Kidney tubule cell (primary cell): ENCODE measurements at places on chromosomes 4 and X.

GRCh38 chr4:3480528-3481112 is 17.5 kb downstream of the DOK7 start:
- DNase-seq: peak; percentile 80

- DNase-seq: no peak
Measured at GRCh38 chr4:141074098-141074878, 59.0 kb downstream of the RNF150 start.

DNA sequence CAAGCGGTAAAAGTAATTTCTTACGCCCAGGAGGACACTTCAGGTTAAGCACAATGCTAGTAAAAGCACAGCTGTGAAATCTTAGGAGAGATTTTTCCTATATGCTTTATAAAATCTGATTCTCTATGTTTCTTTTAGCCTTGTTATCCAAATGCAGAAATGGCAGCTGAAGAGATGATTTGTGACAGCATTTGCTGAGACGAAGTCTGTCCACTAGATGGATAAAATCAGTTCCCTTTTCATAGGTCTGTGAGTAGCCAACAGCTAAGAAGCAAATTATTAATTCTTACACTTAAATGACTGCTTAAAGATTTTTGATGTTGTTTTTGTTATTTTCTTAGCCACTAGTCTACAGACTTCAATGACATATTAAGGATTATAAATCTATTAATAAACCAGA is 5.3 kb downstream of the GPM6A start:
- no peak for DNase-seq

- DNase-seq: no peak
Measured at GRCh38 chr4:43778187-43778915, 670.3 kb downstream of the KCTD8 start.

DNA sequence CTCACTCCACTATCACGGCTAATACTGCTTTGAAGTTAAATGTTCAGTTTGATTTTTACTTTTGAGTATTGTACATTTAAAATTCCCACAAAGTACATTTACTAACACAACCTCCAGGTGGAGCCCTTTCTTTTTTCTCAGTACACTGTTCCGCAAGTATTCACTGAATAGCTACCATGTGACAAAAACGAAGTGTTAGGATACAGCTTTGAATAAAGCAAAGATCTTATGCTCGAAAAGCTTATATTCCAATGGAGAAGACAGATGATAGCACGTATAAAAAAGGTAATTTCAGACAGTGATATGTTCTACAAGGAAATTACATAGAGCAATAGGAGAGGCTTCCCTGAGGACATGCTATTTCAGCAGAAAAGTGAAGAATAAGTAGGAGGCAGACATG is 60.7 kb upstream of the ABCG2 start:
- DNase-seq: peak; percentile 61

DNA sequence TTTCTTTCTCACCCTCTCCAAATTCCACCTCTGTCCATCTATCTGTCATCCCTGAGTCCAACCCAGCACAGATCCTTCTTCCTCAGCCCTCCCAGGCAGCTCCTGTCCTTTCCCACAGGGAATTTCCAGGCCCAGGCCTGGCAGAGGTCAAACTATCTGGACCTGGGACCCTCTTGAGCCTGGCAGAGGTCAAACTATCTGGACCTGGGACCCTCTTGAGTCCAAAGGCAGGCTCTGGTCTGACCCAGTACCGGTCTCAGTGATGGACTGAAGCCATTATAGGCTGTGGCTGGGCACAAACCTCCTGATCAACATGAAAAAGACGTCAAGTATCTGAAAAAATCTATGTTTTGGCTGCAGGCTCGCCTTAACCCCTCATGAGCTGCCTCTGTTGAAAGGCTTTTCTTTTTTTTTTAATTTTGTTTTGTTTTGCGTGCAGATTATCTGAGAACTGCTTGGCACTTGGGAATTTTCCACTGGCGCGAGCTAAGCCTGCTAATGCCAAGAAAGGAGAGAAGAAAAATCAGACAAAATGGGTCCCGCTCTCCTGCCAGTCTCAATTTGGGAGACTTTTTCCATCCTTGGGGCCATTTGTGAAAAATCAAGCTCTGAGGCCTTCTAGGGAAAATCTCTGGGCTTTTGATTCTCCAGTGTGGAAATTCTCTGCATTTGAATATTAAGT is 31.2 kb downstream of the MSX1 start:
- DNase-seq: no peak

DNA sequence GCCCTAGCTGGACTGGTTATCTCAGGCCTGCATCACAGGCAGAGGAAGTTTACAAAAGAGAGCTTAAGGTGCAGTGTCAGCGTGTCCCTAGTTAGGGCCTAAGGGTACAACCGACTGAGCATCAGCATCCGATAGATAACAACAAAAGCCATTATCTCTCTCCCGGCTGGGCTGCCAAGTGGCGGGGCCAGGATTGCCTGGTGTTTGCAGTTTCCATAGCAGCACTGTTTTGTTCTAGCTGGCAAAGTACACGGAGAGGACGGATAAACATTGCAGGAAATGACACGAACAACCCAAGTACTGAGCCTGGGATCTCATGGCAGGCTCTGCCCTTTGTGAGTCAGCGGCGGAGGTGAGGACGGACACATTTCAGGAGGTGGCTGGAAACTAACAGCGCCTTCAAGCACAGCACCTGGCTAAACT is 104.7 kb upstream of the NOCT start:
- DNase-seq: peak; percentile 90

DNA sequence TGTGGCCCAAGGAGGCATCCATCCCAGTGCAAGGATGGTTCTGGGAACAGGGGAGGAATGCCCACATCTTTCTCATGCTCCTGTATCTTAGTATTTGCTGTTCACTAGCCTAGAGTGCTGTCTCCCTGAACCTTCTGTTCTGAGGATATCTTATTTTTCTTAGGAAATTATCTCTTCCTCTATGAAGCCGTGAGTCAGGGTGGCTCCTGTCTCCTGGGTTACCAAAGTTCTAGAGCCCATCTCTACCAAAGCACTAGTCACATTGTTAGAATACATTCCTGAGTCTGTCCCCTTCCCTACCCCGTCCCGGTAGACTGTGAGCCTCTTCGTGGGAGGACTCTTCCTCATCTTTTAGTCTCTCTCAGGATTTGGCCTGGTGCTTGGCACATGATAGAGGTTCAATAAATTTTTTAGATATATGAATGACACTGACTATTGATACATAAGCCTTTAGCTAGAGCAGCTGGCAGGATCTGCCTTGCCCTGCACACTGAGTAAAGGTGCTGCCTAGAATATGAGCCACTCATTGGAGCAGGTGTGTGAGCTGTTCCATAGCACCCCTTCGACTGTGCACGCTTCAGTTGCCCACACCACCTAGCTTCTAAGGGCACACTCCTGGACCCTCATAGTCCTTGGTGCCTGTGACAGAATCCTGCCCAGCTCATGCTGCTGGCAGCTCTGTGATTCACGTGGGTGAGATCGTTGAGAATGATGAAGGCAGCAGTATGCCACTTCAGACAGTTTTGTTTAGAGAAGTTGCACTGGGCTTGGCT is 13.3 kb downstream of the CXCR3 start:
- DNase-seq: no peak

- peak; percentile 52 for DNase-seq
Measured at GRCh38 chrX:26100421-26100920, 37.7 kb upstream of the MAGEB18 start.

DNA sequence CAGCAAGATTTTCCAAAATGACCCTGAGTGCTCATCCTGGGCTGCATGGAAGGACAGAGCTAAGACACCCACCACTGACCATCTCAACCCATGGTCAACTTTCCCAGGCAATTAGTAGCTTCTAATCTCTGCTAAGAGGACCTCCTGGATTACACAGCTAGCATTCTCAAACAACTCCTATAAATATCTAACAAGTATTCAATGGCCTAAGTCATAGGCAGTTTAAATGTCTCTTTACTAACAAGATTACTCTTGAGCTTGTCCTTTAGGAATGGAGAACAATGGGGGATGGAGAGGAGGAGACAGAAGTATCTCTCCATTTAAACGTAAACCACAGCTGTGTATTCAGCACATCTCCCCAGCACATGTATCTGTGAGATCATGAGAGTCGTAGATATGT is 118.1 kb downstream of the WDFY3 start:
- no peak for DNase-seq

DNA sequence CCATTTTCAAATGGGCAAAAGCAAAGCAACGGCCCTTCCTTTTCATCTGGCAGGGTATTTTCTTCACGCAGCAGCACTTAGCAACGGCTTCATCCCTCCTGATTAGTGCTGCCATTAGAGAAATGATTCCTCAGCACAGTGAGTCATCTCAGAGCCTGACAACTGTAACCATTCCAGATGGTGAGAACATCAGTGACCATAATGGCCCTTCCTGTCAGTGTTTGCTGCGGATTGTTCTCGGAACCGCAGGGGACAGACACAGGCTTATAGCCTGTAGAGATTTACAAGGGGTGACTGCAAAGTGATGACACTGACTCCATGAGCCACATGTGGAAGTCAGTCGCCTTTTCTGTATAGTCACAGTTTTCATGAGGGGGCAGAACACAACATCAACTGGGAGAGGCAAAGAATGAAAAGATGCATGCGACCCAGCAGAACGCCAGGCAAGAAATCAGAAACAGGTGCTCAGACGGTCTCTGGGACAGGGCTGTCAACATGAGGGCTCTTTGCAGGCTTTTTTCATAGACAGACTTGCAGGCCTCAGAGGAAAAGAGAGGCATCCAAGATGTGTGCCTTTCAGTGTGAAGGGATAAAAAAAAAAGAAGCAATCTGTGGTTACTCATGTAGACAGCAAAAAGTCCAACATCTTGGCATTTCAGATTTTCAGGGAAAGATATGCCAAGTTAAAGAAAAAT is 69.9 kb upstream of the FBXW7 start:
- peak; percentile 38 for DNase-seq

GRCh38 chr4:153153339-153153871 is 50.8 kb upstream of the TRIM2 start:
- DNase-seq: peak; percentile 67

DNA sequence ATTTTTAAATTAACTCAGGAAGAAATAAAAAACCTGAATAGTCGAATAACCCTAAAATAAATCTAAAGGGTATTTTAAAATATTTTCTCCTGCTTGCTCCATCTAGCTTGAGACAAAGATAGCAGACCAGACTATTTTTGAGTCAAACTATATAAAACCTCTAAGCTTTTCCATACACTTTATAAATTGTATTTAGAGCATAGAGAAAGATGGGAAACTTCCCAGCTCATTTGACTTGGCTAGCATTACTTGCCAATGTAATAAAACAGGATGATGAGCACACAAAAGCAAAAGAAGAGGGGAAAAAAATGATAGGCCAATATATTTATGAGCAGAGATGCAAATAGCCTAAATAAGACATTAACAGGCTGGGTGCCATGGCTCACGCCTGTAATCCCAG is 117.1 kb downstream of the ANAPC4 start:
- DNase-seq: no peak

DNA sequence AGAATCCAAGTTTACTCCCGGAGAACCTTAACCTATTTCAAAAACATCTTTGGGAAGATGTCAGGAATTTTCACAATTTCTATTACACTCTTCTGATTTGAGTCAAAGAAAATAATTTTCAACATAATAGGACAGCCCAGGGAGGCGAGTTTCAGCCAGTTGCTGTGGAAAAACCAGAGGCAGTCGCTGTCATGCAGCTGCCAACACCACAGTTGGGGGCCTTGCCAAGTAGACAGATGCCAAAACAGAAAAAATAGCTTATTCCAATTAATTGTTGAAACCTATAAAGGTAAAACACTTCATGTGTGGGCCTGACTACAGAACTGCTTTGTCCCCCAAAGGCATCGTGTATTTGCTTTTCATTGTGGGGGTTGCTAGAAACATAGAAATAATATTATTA is 225.8 kb downstream of the DMD start:
- DNase-seq: no peak

DNA sequence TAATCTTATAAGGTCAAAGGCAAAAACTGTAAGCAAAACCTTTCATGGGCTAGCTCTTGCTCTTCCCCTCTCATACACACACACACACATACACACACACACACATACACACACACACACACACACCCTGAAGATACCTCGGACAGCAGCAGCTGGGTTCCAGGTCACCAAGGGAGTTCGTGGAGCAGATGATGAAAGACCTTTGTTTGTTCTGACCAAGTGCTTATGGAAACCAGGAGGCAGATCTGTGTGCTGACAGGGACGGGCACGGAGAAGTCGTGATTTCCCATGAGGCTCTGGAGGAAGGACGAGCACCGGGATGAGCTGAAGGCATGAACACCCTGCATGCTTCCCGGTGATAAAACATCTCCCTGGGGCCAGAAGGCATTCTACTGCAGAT is 35.4 kb upstream of the CRMP1 start:
- no peak for DNase-seq

DNA sequence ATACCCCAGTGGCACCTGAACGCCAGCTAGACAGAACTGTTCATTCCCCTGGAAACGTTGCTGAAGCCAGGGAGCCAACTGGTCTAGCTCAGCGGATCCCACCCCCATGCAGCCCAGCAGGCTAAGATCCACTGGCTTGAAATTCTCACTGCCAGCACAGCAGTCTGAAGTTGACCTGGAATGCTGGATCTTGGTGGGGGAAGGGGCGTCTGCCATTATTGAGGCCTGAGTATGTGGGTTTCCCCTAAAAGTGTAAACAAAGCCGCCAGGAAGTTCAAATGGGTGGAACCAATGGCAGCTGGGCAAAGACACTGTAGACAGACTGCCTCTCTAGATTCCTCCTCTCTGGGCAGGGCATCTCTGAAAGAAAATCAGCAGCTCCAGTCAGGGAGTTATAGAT is 213.0 kb downstream of the NKX6-1 start:
- peak; percentile 8 for DNase-seq

DNA sequence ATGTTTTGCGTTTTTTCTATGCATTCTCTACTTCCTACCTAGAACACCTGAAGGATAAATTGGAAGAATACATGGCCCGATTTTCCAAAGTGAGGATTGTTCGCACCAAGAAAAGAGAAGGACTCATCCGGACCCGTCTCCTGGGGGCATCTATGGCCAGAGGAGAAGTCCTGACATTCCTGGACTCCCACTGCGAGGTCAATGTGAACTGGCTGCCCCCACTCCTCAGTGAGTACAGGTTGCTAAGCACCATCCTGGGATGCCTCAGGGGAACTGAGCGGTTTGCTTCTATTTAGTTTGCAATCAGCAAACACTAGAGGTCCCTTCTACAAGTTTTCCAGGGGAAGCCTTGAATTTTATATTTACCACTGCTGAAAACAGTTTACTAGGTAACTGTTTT is 359.3 kb upstream of the GALNT7 start:
- DNase-seq: no peak
